Aorta (tissue), 5 donors: ENCODE measurements at places on chromosomes 3 and 15.

- no peaks in the 10 kb centered on the region for H3K4me1 ChIP-seq
- peak within 1 kb of the TSS; percentile 50 for H3K4me3 ChIP-seq
- DNase-seq, result peak; percentile 92
- H3K27me3 ChIP-seq, result no peaks in the 10 kb centered on the region
These were observed at the start of gene ZNF620 for GRCh38 chr3:40505599-40506462. ZNF620 (plus strand) TSS chr3:40506039; CDS start chr3:40506353, 314 bp downstream.

DNA sequence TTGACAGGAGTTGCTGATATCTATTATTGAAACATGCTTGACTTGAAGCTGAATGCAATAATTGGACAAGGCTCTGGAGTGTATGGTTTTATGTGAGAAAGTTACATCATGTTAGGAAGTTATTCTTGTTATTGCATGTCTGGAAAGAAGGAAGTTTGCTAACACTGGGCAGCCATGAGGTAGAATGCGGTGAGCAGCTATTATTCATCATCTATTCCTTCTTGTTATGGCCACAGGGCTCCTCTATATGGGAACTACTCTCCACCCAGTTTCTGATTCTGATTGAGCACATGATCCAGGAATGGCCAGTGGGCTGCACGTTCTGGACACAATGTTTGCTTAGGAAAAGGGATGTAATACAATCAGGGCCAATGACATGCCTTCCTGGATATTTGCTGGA lies 37.8 kb upstream of the SCN5A start:
- H3K36me3 ChIP-seq, result no peaks in the 10 kb centered on the region
- no peaks in the 10 kb centered on the region for H3K27me3 ChIP-seq
- DNase-seq, result no peak
- no peak overlapping the region for H3K27ac ChIP-seq
- no peak overlapping the region for H3K4me3 ChIP-seq

GRCh38 chr3:78867409-78868372 lies 900.1 kb downstream of the ROBO1 start:
- no peak overlapping the region for H3K27ac ChIP-seq
- no peaks in the 10 kb centered on the region for H3K36me3 ChIP-seq
- no peaks in the 10 kb centered on the region for H3K4me1 ChIP-seq
- H3K4me3 ChIP-seq, result no peak overlapping the region
- no peak for DNase-seq
- no peaks in the 10 kb centered on the region for H3K27me3 ChIP-seq

DNA sequence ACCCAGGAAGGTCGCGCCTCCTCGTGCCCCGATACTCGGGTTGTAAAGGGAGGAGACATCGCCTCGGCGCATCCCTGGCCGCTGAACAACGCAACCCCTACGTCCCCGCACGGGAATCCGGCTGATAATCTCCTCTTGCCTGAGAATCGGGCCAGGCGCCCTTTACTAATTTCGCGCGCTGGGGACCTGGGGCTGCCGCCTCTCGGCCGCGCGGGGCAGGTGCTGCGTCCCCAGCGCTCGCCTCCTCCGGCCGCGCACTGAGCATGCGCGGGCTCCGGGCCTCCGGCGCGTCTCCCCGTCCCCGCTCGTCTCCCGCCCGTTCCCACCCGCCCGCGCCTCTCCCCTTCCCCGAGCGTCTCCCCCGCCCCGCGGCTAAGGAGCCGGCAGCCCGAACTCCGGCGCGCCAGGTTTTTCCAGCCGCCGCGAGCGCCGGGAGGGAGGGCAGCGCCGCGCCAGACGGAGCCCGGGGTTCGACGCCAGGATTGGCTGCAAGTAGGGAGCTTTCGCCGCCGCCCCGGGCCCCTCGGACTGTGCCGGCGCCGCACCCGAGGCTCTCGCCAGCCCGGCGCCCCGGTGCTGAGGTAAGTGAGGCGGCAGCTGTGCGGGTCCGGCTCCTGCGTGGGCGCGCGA lies at the start of gene CNTN4:
Gene CNTN4, plus strand, starts transcription at position 469 of the 630 bp plus-strand sequence.
- H3K27me3 ChIP-seq, result no peaks in the 10 kb centered on the region
- H3K4me3 ChIP-seq, result peak within 1 kb of the TSS; percentile 28
- H3K36me3 ChIP-seq, result no peaks in the 10 kb centered on the region

DNA sequence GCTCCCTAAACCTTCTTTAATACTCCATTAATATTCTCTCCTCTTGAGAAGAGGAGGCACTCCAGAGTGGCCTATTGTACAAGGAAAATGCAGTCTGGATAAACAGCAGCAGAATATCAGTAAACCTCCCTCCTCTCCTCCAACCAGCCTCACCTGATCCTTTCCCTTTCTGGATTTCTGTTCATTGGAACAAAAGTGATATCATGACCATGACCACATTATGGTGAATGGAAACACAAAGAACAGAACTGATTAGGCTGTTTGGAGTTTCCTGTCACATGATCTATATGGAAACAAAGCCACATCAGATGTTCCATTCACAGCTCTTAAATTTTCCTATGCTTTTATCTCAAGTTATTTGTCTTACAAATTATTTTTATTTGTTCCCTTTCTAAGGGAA lies 14.6 kb downstream of the C2CD4B start:
- H3K27me3 ChIP-seq, result no peaks in the 10 kb centered on the region
- no peak for DNase-seq
- no peaks in the 10 kb centered on the region for H3K4me1 ChIP-seq
- H3K27ac ChIP-seq, result no peak overlapping the region
- H3K4me3 ChIP-seq, result no peak overlapping the region

DNA sequence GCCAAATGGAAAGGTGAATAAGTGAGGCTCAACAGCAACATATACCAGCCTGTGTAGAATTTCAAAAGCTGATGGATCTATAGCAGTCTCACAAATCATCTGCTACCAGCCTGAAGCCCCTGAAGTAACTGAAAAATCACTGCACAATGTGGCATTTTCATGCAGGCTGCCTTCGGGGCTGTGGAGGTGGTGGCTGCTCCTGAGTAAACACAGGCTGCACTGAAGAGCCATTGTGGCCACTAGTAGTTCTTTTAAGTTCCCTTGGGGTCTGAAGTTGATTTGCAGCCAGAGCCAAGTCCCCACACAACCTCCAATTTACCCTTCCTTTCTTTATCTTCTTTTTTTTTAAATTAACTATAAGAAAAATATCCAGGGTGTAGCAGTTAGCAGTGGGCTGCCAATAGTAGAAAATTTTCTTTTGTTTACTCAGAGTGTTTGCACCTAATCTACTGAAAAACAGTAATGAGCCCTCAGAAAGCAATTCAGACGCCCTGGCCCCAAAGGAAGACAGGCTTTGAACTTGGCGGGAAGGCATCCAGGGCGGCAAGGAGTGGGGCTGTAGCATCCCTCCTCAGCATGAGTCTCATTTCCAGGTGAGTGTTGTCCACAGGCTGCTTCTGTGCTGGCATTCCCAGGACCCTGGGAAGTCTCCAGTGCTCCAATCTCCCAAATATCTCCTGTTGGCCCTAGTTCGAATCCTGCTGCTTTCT lies 13.3 kb upstream of the SUSD5 start:
- no peaks in the 10 kb centered on the region for H3K4me1 ChIP-seq
- no peak overlapping the region for H3K27ac ChIP-seq
- no peak overlapping the region for H3K4me3 ChIP-seq
- no peaks in the 10 kb centered on the region for H3K27me3 ChIP-seq
- no peaks in the 10 kb centered on the region for H3K36me3 ChIP-seq
- no peak for DNase-seq

- H3K4me3 ChIP-seq, result no peak overlapping the region
- no peaks in the 10 kb centered on the region for H3K27me3 ChIP-seq
- no peaks in the 10 kb centered on the region for H3K4me1 ChIP-seq
- no peak for DNase-seq
These were observed 96.2 kb upstream of the SEMA6D start for GRCh38 chr15:47620960-47621681.

- peak overlapping the region; percentile 54 for H3K4me3 ChIP-seq
- H3K36me3 ChIP-seq, result no peaks in the 10 kb centered on the region
- peaks cover 2% of the 10 kb centered on the region for H3K4me1 ChIP-seq
- DNase-seq, result no peak
These were observed 3.0 kb downstream of the PLSCR4 start for GRCh38 chr3:146247911-146248310.

GRCh38 chr3:12317914-12318313 lies 29.0 kb downstream of the PPARG start:
- H3K27ac ChIP-seq, result no peak overlapping the region
- DNase-seq, result no peak
- no peak overlapping the region for H3K4me3 ChIP-seq
- no peaks in the 10 kb centered on the region for H3K36me3 ChIP-seq
- no peaks in the 10 kb centered on the region for H3K27me3 ChIP-seq

- no peak for DNase-seq
- no peaks in the 10 kb centered on the region for H3K4me1 ChIP-seq
- H3K27me3 ChIP-seq, result no peaks in the 10 kb centered on the region
- no peak overlapping the region for H3K4me3 ChIP-seq
- H3K36me3 ChIP-seq, result no peaks in the 10 kb centered on the region
- no peak overlapping the region for H3K27ac ChIP-seq
These were observed 343.1 kb upstream of the SEMA6D start for GRCh38 chr15:47374222-47374621.

GRCh38 chr3:160126051-160126450 lies 99.2 kb upstream of the C3orf80 start:
- no peaks in the 10 kb centered on the region for H3K27me3 ChIP-seq
- no peak overlapping the region for H3K27ac ChIP-seq
- no peak overlapping the region for H3K4me3 ChIP-seq
- H3K36me3 ChIP-seq, result no peaks in the 10 kb centered on the region
- DNase-seq, result no peak

DNA sequence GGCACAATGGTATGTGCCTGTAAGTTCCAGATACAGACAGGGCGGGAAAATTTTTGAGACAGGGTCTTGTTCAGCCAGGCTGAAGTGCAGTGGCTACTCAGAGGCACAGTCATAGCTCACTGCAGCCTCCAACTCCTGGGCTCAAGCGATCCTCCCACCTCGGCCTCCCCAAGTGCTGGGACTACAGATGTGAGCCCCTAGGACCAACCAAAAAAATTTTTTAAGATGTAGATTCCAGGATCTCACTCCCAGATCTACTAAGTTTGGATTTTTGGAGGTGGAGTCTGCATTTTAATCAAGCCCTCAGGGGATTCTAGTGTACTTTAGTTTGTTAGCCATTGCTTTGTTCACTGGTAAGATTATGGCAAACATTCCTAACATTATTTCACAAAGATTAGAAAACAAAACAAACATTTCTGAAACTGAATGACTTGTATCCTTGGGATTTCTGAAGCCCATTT lies 2.7 kb downstream of the LIPH start:
- DNase-seq, result no peak
- H3K27ac ChIP-seq, result peak overlapping the region; percentile 54
- H3K4me1 ChIP-seq, result no peaks in the 10 kb centered on the region

DNA sequence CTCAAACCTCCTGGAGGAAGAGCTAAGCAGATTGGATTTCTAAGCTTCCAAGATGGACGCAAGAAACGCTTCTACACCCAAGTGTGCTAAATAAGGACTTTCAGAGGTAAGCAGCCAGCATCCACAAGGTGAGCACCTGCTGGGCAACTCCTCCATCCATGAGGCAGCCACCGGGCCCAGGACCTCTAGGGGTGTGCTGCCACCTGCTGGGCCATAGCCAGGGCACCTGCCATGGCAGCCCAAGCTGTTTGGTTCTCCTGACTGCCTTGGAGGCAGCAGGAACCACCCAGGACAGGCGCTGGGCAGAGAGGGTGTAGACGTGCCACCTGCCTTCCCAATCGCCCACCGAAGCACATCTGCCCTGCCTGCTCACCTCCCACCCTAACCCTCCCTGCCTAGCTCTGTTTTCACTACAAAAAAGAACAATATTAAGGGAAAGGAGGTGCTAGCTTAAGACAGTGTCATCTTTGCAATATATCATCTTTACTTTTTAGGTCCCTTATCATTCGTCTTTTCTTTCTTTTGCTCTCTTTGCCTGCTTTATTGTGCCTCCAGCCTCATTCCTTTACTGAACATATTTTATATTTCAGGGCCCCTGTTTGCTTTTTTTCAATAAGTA lies 12.9 kb downstream of the C15orf62 start:
- no peak for DNase-seq
- H3K4me3 ChIP-seq, result no peak overlapping the region
- peaks cover 2% of the 10 kb centered on the region for H3K36me3 ChIP-seq
- no peaks in the 10 kb centered on the region for H3K4me1 ChIP-seq
- H3K27ac ChIP-seq, result no peak overlapping the region
- no peaks in the 10 kb centered on the region for H3K27me3 ChIP-seq

GRCh38 chr15:99844150-99844549 lies 110.9 kb upstream of the LYSMD4 start:
- H3K27ac ChIP-seq, result no peak overlapping the region
- DNase-seq, result no peak
- H3K27me3 ChIP-seq, result no peaks in the 10 kb centered on the region
- H3K4me1 ChIP-seq, result no peaks in the 10 kb centered on the region
- H3K36me3 ChIP-seq, result no peaks in the 10 kb centered on the region
- no peak overlapping the region for H3K4me3 ChIP-seq

GRCh38 chr3:196938576-196938975 lies 3.8 kb downstream of the NCBP2 start:
- no peaks in the 10 kb centered on the region for H3K27me3 ChIP-seq
- H3K4me1 ChIP-seq, result no peaks in the 10 kb centered on the region
- no peak for DNase-seq
- H3K4me3 ChIP-seq, result no peak overlapping the region
- peaks cover 1% of the 10 kb centered on the region for H3K36me3 ChIP-seq

- no peak overlapping the region for H3K27ac ChIP-seq
- H3K36me3 ChIP-seq, result no peaks in the 10 kb centered on the region
- H3K4me1 ChIP-seq, result no peaks in the 10 kb centered on the region
- no peak overlapping the region for H3K4me3 ChIP-seq
- H3K27me3 ChIP-seq, result no peaks in the 10 kb centered on the region
These were observed 135.4 kb downstream of the MCTP2 start for GRCh38 chr15:94366781-94367180.

DNA sequence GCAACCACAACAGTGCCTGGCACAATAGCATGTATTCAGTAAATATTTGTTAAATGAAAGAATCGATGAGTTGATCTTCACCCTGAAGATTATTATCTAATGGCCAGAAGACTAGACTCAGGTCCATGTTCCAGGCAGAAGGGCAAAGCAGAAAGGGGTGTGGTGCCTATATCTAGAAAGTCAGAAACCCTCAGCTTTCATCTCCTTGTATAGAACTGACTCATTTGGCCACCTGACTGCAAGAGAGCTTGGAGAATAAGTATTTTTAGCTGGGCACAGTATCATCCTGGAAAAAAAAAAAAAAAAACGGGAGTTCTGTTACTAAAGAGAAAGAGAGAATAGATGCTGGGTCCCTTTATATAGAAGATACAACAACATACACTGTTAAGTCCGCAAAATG lies 69.7 kb upstream of the SPRED1 start:
- no peaks in the 10 kb centered on the region for H3K36me3 ChIP-seq
- H3K27ac ChIP-seq, result no peak overlapping the region
- no peaks in the 10 kb centered on the region for H3K4me1 ChIP-seq
